ENCODE measurements at places on chromosomes 2 and 18.

GRCh38 chr18:26453386-26453901 lies 94.9 kb downstream of the KCTD1 start:
- DNase-seq, result no peak

DNA sequence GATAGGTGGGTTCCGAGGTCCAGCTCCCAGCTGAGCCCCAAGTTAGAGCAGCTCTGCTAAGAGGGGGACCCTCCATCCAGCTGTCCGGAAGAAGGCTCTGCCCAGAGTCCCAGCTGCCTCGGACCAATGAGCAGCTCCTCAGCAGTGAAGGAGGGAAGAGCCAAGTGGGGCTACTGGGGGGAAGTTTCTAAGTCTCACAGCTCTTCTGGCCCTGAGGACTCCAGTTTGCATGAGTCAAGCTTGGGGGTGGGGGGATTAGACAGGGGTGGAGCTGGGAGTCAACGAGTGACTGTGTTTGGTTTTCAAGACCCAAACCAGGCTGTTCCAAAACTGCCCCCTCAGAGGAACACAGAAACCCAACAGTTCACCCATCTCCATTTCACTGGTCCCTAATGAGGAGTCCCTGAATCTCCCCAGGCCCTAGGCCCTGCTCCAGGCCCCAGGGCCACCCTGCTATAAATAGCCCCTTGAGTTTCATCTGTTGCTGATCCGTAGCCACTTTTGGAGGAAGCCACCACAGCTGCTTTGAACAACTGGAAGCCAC lies 100.9 kb downstream of the TNS1 start:
- DNase-seq, result no peak

- no peak for DNase-seq
These were observed 17.5 kb upstream of the RAB31 start for GRCh38 chr18:9690418-9691188.

- DNase-seq, result no peak
These were observed 67.4 kb downstream of the TPO start for GRCh38 chr2:1480671-1481076.

DNA sequence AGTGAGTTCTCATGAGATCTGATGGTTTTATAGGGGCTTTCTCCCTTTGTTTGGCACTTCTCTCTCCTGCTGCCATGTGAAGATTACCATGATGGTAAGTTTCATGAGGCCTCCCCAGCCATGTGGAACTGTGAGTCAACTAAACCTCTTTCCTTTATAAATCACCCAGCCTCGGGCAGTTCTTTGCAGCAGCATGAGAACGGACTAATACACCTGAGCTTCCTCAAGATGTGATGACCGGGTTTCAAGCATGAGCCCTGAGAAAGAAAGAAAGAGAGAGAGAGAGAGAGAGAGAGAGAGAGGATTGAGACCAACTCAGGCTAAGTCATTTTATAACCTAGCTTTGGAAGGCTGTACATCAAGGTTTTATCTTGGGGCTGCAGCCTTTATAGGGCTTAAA lies 167.7 kb upstream of the SERPINE2 start:
- no peak for DNase-seq

DNA sequence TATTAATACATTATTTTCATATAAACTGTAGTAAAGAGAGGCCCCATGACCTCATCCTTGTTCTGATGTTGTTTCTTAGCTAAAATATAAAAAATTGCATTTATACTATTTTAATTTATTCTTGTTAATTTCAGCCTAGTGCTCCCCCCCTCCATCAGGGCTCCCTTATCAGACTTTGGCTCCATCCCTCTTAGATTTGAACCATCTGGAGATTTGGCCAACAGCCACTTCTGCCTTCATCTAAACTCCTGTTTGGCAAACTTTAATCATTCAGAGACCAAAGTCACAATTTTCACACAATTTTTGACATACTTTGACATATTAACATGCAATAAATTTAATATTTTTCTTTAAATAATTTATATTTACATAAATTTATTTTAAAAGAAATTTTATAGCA lies 569.3 kb downstream of the TDRD15 start:
- DNase-seq, result no peak

Measured in suprapubic skin (tissue), 4 donors.